ENCODE measurements at places on chromosomes 13 and 19.

- no peak for DNase-seq
These were observed 3.4 kb downstream of the EBI3 start for GRCh38 chr19:4232614-4233281.

GRCh38 chr19:18239303-18239702 is 13.1 kb upstream of the PDE4C start:
- DNase-seq: no peak

DNA sequence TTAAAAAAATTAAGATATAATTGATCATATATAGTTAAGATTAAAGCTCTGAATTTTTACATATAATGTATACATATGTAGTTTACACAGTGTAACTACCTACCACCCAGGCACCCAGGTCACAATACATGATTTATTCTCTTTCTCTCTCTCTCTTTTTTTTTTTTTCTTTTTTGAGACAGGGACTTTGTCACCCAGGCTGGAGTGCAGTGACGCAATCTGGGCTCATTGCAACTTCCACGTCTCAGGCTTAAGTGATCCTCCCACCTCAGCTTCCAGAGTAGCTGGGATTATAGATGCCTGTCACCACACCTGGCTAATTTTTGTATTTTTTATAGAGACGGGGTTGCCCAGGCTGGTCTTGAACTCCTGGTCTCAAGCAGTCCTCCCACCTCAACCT is 18.8 kb upstream of the CLASRP start:
- DNase-seq: no peak

GRCh38 chr19:29544656-29545360 is 19.0 kb downstream of the VSTM2B start:
- DNase-seq: no peak

DNA sequence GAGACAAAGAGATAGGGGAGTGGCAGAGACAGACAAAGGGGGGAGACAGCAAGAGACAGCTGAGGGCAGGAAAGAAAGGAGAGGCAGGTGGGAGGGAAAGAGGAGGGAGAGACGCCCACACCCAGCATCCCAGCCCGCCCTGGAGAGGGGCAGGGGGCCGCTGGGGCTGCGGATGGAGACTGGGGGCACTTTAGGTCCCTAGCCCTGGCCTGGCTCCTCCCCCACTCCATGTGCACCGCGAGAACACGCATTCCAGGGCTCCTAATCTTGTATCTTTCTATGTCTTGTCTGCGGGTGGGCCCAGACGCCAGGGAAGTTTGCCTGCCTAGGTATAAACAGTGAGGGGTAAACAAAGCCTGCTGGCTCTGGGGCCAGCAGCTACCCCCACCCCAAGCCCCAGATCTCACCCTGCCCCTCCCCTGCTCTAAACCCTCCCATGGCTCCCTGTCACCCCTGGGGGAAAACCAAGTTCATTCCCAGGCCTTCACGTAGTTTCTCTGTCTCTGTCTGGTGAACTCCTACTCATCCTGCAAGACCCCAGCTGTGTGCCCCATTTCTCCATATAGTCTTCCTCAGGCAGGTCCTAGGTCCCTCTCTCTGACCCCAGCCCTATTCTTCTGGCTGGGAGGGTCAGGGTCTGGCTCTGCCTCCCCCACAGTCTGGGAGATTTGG is 5.7 kb downstream of the TLE5 start:
- no peak for DNase-seq

DNA sequence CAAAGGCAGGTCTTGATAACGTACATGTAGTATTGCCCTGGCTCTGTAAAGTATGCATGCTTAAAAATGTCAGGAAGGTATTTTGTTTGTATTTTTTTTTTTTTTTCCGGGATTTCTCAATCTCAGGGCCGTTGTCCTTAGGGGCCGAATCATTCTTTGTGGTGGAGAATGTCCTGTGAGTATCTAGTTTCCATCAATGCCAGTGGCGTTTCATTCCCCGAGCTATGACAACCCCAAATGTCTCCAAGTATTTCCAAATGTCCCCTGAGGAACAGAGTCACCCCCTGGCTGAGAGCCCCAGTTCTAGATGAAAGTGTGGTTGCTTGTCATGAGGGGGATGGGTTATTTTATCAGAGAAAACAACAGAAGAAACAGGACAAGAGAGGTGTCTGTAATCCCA is 68.7 kb downstream of the ACSBG2 start:
- DNase-seq: no peak

DNA sequence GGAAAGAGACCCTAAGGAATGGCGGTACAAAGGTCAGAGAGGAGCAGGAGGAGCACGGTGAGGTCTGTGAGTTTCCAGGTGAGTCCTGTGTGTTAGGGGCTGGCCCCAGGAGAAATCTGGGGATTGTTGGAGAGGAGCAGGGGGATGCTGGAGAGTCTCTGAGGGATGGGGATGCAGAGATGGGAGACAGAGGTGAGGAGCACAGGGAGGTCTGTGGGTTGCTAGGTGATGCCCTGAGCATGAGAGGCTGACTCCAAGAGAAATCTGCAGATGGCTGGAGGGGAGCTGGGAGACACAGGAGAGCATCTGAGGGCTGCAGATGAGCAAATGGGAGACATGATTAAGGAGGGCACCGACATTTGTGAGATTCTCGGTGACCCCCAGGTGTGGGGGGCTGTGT is 4.1 kb upstream of the ZNF229 start:
- DNase-seq: no peak

GRCh38 chr19:811506-812048 is 10.2 kb downstream of the PLPPR3 start:
- DNase-seq: no peak

DNA sequence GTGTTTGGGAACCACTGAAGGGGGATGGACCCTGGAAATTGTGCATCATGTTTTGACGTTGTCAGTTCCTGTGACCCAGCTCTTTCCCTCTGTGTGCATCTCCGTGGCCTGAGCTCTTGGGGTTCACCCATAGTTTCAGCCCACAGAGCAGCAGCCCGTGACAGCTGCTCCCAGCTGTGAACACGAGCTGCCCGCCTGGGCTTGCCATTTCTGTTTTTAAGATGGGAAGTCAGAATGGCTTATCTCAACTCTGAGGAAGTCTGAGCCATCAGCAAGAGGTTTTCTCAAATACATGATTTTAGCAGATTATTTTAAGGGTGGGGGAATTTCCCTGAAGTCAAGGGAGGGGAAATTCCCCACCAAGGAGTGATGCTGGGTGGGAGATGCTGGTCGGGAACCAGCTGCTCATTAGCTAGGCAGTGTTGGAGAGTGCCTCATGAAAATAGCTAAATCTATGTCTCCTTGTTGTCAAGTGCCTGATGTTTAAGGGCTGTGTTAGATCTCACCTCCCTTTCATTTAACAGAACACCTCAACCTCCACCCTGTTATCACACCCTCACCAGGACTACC is 34.8 kb upstream of the C1QTNF9 start:
- DNase-seq: no peak

- DNase-seq: no peak
These were observed 172.7 kb downstream of the UQCRFS1 start for GRCh38 chr19:29040292-29040691.

- no peak for DNase-seq
These were observed 571.1 kb upstream of the ARGLU1 start for GRCh38 chr13:107139006-107139405.

- DNase-seq: no peak
These were observed 109.1 kb downstream of the PCDH9 start for GRCh38 chr13:67120872-67121531.

DNA sequence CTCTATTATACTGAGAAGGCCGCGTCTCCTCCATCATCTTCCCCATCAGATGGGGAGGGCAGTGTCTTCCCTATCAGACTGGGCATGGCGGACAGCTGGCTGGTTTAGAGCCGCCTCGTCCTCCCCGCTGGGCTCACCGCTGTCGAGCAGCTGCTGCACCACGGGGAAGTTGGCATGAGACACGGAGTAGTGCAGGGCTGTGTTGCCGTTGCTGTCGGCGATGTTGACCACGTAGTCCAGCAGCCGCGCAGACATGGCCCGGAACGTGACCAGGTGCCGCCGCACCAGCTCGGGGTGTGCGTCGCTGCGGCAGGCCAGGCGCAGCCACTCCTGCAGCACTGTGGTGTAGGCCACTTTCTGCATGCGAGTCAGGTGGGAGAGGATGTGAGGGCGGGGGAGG is 18.8 kb upstream of the SPC24 start:
- no peak for DNase-seq

GRCh38 chr13:65091031-65091430 is 2139.1 kb downstream of the PCDH9 start:
- no peak for DNase-seq

DNA sequence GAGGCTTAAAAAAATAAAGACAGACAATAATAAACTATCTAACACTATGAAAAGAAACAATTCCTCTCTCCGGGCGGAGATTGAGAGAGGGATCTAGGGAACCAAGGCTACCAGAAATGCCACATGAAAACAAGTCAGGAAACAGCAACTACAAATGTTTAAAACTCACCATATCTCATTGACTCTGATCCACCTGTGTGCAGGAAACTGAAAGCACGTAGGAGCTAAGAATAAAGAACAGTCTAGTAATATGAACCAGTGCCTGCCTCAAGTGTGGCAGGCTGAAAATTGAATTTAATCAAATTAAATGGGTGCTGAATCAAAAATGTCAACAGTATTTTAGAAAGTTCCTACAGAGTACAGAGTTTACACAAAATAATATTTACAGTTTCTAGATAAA is 1701.0 kb downstream of the SLITRK5 start:
- DNase-seq: no peak

DNA sequence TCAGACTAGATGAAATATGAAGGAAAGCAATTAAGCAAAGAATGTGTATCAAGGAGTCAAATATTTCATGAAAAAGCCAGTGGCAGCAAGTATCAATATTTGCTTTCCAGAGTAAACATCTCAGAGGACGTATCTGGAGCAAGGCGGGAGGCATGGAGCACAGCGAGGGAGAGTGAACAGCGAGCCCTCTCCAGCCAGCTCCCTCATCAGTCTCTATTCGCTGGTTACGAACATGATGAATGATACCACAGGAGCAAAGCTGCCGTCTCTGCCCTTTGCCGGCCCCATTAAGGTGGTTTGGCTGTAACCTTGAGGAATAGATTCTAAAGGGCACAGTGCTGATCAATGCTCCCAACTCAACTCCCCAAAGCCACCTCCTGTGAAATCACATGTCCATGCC is 95.8 kb downstream of the CCNA1 start:
- DNase-seq: no peak

GRCh38 chr19:38788478-38789243 is at the start of gene LGALS7B:
TSS of gene LGALS7B (plus strand) at chr19:38789200. CDS start at chr19:38789227, 27 bp downstream.
- DNase-seq: no peak

DNA sequence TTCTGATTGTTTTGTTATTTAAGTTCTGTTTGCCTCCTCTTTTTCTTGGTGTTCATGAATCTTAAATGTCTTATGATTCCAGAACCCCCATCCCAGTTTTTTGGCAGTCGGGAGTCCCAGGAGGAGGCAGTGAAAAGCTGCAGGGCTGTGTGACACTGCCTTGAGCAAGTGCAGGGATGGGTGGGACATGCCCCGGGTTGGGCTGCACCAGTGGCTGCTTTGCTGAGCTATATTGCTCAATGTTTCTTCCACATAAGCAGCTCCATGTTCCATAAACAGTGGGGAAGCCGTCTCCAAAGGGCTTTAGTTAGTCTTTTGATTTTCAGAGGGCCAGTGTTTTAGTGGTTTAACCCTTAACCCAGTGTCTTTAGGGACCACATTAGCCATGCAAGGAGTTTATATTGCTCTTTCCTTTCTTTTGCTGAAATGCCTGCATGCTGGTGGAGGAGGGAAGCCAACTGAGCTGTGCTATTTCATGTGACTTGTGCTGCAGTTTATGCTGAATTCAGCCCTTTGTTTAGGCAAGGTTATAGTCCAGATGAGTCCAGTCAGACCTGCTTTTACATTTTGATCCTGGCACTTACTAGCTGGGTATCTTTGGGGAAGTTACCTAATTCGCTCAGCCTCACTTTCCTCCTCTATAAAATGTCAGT is 13.1 kb downstream of the ATP8A2 start:
- DNase-seq: no peak

- no peak for DNase-seq
These were observed 665 bp downstream of the ZNF497 start for GRCh38 chr19:58361900-58362271.

DNA sequence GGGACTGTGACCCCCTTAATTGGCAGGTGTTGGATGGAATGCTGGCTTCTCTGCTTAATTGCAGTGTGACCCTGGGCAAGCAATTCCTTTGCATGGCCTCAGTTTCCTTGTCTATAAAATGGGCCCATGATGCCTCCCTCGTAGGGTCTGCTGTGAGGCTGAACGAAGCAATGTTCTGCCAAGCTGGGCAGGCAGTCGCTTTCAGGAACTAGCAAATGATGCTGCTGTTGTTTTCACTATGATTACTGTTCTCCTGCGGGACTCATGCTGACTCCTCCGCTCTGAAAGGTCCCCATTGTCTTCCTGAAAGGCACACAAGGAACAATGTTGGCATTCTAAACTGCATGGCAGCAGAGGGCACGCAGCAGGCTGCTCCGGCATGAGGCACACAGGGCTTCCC is 6.8 kb downstream of the BICRA start:
- DNase-seq: peak; percentile 53

GRCh38 chr13:35936246-35936978 is 194.8 kb downstream of the DCLK1 start:
- no peak for DNase-seq

- no peak for DNase-seq
These were observed 437.8 kb downstream of the RFC3 start for GRCh38 chr13:34255711-34256110.

DNA sequence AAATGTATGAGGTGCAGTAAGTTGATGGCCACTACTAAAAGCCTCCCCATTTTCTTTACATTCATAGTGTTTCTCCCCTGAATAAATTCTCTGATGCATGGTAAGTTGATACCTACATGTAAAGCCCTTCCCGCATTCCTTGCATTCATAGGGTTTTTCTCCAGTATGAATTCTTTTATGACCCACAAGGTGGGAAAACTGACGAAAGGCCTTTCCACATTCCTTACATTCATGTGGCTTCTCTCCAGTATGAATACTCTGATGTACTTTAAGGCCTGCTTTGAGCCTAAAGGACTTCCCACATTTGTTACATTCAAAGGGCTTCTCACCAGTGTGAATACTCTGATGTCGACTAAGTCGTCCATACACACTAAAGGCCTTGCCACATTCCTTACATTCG is 20.5 kb downstream of the ZNF607 start:
- no peak for DNase-seq

GRCh38 chr13:98313922-98314292 is 136.8 kb upstream of the RNF113B start:
- no peak for DNase-seq

DNA sequence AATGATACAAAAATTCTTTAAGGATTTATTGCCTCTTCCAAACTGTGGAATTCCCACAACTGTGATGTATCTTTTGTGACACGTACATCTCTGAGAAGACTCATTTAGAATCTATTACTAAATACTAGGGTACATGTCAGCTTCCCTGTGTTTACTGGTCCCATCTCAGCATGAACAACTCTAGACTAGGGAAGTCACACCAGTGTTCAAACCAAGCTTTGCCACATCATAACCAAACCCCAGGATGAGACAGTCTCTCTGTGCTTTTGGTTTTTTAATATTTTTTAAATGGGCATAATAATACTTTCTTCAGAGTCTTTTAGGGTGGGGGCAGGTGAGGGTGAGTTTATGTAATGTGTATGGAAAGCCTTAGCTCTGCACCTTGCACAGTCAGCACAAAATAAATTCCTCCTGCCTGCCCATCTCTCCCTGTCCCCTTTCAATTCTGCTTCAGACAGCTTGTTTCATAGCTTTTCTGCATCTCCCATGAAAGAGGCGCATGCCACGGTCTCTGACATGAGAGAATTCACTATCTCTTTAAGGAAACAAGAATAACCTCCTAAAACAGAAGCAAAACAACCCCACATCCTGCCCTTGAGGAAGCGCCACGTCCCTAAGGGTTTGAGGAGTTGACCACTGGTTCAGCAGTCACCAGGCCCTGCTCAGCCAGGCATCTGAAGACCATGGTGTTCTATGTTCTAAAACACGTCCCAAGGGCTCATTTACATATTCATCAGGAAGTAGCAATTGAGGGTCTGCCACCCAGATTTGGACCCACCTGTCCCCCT is 174.5 kb downstream of the USP12 start:
- DNase-seq: no peak
